ENCODE measurements at places on chromosomes 1 and 21.

DNA sequence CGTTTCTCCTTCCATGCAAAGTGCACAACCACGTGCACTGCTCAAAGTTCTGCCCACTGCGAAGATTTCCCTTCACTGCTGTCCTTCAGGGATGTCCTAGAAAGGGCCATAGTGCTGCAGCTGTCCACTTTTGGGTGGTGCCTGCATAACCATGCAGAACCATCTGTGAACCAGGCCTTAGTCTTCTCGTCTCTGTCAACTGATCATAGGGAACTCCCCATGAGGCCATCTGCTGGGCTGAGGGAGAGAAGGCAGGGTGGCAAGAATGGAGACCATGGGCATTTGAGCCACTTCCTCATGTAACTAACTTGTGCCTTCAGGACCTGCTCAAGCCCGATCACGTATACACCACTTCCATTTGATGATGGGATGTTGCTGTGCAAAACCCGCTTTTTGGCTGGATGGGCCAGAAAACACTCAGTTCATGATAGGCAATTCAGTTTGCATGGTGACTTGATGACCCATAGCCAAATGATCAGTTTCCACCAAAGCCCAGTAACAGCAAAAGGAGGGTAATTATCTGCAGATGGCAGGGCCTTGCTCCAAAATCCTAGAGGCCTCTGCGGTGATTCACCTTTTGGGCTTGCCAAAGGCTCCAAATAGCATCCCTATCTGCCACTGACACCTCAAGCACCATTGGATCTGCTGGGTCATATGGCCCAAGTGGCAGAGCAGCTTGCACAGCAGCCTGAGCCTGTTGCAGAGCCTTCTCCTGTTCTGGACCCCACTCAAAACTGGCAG lies 9.5 kb downstream of the ST6GALNAC5 start:
- DNase-seq, result no peak

- DNase-seq, result no peak
These were observed 109.7 kb downstream of the TGFB2 start for GRCh38 chr1:218454700-218455282.

- DNase-seq, result no peak
These were observed 932 bp downstream of the RPF1 start for GRCh38 chr1:84479998-84480397.

DNA sequence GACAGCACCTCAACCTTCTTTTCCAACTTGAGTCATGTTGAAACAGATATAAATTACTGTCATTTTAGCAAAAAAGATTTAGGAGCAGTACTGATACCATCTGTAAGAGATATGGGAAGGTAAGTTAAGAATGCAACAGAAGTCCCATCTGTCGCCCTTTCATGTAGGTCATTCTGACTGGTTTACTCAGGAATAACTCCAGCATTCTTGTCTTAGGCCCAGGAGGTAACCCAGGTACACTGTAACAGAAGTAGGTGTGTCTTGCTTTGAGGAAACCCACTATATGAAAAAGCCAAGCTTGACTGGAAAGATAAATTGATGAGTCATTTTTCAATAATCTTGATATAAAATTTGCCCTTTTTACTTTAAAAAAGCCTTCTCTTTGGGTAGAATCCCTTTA lies 35.4 kb downstream of the PGM1 start:
- no peak for DNase-seq

GRCh38 chr1:7299329-7299799 lies 471.7 kb upstream of the VAMP3 start:
- DNase-seq, result peak; percentile 98

DNA sequence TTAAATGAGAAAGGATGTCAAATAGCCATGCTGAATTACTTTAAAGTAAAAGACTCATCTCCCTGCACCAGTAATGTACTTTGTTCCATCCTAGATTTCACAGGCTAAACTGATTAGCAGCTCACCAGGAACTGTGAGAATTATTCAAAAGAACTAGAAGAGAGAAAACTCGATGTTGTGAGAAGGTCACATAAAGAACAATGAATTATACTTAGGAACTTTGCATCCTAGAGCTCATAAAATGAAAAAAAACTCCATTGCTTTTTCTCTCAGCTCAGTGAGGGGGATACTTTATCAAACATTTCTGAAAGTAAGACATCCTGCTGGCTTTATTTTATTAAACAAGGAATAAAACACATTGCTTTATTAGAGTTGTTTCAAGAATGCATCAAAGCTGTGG lies 278.5 kb downstream of the MRPL39 start:
- no peak for DNase-seq

- no peak for DNase-seq
These were observed 15.3 kb upstream of the KANK4 start for GRCh38 chr1:62334434-62334985.

DNA sequence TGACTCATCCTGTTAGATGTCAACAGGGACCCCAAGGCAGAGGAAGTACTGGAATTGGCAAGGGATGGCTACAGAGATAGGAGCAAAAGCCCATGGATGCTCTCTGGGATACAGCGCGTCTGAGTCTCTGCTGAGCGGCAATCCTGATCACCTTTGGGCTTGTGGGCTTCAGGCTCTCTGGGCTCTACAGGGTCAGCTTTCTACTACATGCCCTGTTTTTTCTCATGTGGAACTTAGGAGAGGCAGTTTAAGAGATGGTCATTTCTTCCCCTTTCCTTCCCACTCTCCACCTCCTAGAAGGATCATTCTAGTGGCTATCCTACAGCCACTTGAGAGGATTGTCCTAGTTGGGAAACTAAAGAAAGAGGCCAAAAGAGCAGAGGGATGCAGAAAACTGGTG lies 1.3 kb downstream of the LINGO4 start:
- DNase-seq, result no peak

DNA sequence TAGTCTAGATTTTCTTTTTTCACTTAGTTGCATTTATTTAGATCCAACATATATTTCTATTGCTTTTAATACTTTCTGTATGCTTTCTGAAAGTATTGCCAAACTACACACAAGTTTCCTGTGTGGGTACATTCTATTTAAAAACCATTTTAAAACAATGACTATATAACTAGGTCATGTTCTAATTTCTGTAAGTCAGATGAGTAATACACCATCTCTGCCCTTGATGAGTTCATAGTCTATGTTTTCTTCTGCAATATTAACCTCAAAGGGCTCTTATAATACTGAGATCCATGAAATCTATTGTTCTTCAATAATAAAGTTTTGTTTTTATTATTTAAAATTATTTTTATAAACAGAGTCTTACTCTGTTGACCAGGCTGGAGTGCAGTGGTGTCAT lies 68.3 kb downstream of the RNASEL start:
- no peak for DNase-seq

- no peak for DNase-seq
These were observed 33.5 kb downstream of the USP24 start for GRCh38 chr1:55181666-55182065.

GRCh38 chr1:156228501-156228900 lies 13.5 kb upstream of the BGLAP start:
- DNase-seq, result no peak

DNA sequence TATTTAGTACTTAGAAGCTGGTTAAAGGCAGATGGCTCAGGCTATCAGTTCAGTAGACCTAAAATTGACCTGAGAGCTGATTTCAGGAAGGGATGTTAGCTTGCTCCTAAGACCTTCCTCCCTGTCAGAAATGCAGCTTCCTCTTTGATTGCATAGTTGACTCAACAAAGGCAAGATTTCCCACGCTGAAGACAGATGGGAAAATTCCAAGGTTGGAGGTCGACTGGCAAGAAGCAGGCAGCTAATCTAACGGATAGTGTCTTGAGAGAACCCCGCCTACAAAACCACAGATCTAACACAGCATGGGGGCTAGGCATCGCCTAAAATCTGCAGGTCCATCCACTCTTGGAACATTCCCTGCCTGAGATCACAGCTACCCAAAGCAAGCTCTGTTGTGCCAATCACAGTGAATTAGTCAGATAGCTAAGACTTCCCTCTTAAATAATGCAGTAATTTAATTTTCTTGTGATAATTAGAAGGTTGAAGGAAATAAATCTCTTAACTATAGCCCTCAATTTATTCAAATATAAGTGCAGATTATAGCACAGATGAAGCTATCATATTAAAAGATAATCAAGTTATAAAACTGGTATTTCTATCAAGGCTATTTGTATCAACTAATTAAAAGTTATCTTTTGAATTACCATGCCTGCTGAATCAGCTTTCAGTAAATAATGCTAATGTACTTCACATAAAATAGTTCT lies 357.8 kb upstream of the SGIP1 start:
- no peak for DNase-seq

- DNase-seq, result no peak
These were observed 391.8 kb downstream of the DUSP10 start for GRCh38 chr1:221350091-221350490.

- no peak for DNase-seq
These were observed 23.0 kb downstream of the SLAMF1 start for GRCh38 chr1:160623862-160624261.

DNA sequence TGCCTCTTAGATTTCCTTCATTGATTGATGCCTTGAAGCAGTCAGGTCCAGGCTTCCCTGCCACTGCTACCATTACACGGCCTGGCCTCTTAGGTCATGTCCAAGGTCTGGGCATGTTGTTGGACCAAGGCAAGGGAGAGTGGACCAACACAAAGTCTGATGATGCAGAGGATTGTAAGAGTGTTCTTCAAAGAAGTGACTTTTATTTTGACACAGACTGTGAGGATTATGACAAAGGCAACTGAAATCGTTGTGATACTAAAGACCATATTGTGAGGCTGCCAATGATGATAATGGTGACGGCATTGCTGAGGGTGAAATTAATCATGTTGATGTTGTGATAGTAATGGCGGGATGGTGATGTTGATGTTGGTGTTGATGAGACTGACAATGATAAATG lies 149.5 kb downstream of the GRIK3 start:
- no peak for DNase-seq

DNA sequence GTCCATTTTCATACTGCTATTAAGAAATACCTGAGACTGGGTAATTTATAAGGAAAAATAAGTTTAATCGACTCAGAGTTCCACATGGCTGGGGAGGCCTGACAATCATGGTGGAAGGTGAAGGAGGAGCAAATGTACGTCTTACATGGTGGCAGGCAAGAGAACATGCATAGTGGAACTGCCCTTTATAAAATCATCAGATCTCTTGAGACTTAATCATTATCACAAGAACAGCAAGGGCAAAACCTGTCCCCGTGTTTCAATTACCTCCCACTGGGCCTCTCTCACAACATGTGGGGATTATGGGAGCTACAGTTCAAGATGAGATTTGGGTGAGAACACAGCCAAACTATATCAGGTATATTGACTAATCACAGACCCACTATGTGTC lies 370.2 kb upstream of the USP24 start:
- no peak for DNase-seq

GRCh38 chr1:145927916-145928643 lies 796 bp upstream of the RBM8A start:
- DNase-seq, result no peak

- DNase-seq, result no peak
These were observed at the start of gene UAP1 for GRCh38 chr1:162561616-162562469. TSS of gene UAP1 (plus strand) at chr1:162561722. CDS start at chr1:162566069, 4,347 bp downstream.

DNA sequence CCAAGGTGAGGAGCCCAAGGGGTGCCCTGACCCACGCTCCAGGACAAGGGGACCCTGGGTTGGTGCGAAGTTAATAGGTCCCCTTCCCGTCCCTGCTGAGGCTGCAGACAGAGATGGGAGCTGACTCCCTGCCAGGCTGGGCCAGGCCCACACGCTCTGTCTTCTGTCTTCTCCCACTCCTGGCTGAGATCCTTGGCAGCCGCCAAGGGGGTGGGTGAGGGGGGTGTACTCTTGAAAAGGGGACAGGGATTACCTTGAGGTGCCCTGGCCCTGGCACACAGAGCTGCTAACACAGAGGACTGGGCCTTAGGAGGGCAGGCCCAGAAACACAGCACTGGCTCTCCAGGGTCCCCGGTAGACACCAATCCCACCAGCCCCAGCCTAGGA lies 11.0 kb upstream of the CTRC start:
- DNase-seq, result no peak

DNA sequence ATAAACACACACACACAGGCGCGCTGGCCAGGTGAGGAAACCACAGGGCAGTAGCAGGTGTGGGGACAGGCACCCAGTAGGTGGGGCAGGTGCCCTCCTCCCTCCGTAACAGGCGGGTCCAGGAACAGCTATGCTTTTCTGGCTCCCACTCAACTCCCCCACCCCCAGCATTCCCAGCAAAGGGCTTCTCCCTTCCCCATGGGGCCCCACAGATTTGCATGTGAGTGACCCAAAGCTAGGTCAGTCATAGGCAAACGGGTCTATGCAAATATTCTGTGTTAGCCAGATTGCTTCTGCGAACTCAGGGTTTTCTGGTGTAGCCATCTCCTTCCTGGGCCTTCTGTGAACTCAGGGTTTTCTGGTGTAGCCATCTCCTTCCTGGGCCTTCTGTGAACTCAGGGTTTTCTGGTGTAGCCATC lies 114.2 kb downstream of the SIK1 start:
- no peak for DNase-seq

GRCh38 chr1:81670286-81670685 lies 130.4 kb upstream of the ADGRL2 start:
- peak; percentile 87 for DNase-seq

DNA sequence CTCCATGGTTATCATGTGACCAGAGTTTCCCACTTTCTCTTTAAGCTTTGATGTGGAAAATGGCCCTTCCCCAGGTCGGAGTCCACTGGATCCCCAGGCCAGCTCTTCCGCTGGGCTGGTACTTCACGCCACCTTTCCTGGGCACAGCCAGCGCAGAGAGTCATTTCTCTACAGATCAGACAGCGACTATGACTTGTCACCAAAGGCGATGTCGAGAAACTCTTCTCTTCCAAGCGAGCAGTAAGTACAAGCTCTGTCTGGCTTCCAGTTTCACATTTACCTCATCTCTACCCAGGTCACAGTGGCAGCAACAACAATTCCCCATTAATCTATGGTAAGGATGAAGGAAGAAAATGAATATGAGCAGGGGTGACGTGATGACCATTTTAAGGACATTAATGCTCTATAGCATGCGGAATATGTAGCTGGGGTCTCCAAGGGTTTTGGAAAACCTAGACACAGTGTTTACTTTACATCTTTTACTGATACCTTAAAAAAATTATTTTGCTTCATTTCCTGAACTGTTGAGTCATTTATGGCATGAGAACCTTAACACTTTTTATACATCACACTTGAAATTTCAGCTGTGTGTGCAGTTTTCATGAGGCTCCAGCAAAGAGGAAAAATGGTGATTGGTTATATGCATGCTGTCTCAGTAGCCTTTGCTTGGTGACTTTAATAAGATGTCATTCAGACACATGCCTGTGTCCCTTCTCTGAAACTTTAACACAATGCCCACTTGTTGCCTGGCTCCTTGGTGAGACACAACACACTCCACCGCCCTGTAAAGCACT lies 286.3 kb upstream of the SGIP1 start:
- no peak for DNase-seq

- DNase-seq, result no peak
These were observed 891.1 kb downstream of the USP25 start for GRCh38 chr21:16620786-16621320.

DNA sequence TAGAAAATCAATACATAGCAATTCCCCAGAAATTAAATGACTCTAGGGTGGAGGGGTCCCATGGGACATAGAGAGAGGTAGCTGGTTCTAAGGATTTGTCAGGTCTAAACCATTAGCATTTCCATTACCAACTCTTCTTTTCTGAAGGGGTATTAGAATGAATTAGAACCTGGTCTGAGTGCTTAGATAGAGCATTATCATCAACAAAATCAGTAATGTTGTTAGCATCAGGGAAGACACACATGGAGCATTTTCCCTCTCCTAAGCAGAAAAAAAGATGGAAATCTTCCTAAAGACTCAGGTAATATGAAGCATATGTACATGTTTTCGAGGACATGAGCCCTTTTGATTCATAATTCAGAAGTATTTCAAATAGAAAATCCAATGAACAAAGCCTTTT lies 984.4 kb upstream of the NCAM2 start:
- DNase-seq, result no peak

- no peak for DNase-seq
These were observed 39.6 kb upstream of the PGBD5 start for GRCh38 chr1:230465691-230466090.
